A673 (cell line): ENCODE measurements at places on chromosomes 1 and 21. TPM values are rescaled to one million over a fixed set of nuclear protein-coding genes. Genes with fewer than 3 reads are reported as not detected.

DNA sequence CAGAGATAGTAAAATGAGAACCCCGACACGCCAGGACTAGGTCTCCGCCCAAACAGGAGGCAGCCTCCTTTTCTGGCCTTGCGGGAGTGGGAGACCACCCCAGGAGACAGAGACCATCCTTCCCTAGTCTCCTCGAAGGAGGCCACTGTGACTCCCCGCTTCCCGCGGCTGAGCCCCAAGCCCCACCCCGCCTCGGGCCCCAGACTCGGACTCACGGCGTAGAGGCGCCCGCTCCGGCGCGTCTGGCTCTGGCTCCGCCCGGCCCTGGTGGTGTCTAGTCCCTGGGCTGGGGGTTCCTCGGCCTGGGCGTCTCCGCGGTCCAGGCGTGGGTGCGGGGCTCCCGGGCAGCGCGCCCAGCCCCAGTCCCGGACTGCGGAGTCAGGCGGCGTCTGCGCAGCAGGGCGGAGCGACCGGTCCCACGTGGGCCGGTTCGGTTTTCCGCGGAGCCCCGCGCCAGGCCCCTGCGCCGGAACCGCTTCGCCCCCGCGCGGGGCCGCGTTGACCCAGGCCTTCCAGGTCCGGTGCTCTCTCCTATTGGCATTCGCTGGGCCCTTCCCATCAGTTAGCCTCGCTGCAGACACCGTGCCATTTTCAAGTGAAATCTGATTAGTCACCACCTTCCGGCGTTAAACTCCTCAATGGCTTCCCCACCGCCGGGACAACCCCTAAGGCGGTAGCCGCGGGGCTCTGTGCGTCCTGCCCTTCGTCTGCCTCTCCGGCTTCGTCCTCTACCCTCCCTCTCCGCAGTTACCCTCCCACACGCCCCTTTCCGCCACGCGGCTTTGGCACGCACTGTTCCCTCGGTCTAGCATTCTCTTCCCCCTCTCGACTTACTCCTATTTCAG, at the start of gene C1orf216:
TSS of gene C1orf216 (minus strand) at position 393 of the 845 bp plus-strand sequence. CDS start 2,563 bp downstream, outside the sequence.
- DNase-seq: peak; percentile 81

DNA sequence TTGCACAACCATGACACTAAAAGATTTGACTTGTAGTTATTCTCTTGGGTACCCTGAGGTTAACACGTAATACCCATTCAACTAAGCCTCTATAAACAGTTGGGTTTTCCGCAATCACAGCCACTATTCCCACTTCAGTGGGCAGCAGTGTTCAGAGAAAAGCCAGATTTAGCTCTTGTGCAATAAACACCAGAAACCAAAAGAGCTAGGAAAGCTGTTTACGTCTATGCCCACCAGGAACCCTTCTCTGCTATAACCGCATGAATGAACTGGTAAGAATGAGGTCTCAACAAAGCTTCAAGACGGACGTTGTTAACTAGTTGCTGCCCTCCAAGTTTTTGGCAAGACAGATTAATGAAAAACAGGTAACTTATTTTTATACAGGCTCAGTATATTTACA, 101.3 kb downstream of the SLC45A1 start:
- peak; percentile 71 for DNase-seq

GRCh38 chr1:30172299-30172694, 551.1 kb downstream of the MATN1 start:
- no peak for DNase-seq

DNA sequence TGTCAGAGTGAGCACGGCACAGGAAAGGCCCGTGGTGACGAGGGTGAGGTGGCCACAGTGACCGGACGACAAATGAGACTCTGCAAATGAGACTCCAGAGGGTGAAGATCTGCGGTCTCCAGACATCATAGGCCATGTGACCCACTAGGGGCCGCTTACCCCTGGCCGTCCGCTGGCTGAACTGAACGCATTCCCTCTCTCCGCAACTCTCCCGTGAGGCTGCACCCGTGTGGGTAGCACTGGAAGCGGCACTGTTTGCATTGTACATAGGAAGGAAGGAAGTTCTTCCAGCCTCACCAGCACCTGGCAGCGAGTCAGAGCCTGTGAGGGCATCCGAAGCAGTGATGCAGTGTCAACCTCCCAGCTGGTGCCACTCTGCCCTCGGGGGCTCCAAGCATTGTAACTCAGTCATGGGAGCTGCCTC, 23.6 kb upstream of the SPSB1 start:
- no peak for DNase-seq

GRCh38 chr1:64486193-64486592, 16.3 kb downstream of the CACHD1 start:
- DNase-seq: no peak

DNA sequence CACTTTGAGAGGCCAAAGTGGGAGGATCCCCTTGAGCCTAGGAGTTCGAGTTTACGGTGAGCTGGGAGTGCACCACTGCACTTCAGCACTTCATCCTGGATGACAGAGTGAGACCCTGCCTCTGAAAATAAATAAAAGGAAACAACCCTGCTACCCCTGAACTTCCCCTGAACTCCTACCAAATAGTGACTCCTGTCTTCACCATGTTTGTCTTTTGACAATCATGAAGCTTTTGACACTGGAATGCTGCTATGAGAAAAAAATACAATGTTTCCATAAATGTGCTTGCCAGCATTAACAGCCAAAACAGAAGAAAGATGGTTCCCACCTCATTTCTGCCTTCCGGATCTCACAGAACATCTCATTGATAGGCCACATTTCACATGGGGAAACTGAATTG, 10.4 kb downstream of the ZBTB8A start:
- DNase-seq: no peak

DNA sequence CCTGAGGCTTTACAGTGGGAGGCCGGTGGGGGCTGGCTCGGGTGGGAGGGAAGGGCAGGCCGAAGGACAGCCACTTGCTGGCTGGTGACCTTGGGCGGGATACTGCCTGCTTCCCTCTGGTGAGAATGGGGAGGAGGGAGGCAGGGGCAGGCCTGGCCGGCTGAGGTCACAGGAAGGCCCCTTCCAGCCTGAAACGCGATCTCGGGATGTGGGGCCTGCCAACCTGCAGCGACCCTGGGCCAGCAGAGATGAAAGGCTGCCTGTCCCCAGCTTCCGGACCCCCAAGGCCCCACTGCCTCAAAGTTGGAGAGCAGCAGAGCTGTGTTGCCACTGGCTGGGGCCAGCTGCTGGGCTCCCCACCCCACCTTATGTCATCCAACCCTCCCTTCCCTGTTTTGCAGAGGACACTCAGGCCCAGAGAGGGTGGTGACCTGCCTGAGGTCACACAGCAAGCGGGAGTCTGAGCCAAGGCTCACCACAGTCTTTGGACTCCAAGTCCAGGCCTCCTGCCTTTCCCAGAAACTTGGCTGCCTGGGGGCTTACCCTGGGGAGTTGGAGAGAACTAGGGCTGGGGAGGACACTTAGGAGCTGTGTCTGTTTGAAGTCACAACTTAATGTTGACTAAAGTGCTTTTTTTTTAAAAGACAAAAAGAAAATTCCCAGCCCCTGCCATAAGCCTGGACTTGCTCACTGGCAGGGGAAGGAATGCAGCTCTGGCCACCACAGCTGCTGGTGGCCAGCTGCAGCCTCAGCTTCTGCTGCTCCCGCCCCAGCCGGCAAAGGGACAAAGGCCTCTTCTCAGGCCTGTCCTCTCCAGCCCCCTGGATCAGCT, 14.8 kb upstream of the WASF2 start:
- no peak for DNase-seq

GRCh38 chr1:156747742-156748669, 3.5 kb downstream of the HDGF start:
- DNase-seq: peak; percentile 45

GRCh38 chr1:41545996-41546832, 61.7 kb upstream of the EDN2 start:
- DNase-seq: no peak

SPATA45 gene
- total RNA-seq: 1.1 TPM in 1 of 2 replicates, not detected in the other

GNAT2 gene
- not detected in 2 replicates for total RNA-seq
